RPMI7951 (cell line): ENCODE measurements at places on chromosomes 12 and 14. TPM values are rescaled to one million over a fixed set of nuclear protein-coding genes. Genes with fewer than 3 reads are reported as not detected.

The PLEKHG3 gene
- total RNA-seq: 1.8 and 1.9 TPM in 2 replicates

The KCNK10 gene
- not detected in 2 replicates for total RNA-seq

The GZMB gene
- total RNA-seq: not detected in 2 replicates

The KRT83 gene
- total RNA-seq: not detected in 2 replicates

The ZNF641 gene
- total RNA-seq: 3.5 and 4.7 TPM in 2 replicates

GRCh38 chr14:101932673-101933072 lies 31.7 kb upstream of the DYNC1H1 start:
- DNase-seq: peak; percentile 32

- DNase-seq: no peak
Observed at GRCh38 chr12:57419495-57419894, 11.3 kb downstream of the R3HDM2 start.

DNA sequence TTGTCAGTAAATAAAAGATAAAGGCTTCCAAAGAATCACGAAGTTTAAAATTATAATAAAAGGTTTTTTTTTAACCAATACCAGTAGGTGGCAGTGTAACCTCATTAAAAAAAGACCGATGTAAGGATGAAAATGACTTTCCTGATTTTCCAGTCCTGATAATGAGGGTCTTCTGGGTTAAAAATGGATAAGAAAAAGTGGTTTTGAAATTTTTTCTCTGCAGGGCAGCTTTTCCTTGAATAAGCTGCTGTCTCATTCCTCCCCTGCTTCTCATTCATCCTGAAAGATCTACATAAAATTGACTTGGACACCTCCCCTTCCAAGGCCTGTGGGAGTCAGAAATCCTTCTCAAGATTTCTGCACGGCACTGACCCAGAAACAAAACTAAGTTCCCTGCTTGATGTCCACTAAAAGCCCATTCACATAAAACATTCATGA lies 58.9 kb upstream of the FBXO33 start:
- peak; percentile 28 for DNase-seq
